ENCODE measurements at places on chromosomes 4 and X. TPM values are rescaled to one million over a fixed set of nuclear protein-coding genes. Genes with fewer than 3 reads are reported as not detected.

- DNase-seq, result no peak
These were observed 196.6 kb upstream of the ETNPPL start for GRCh38 chr4:108959491-108959890.

- no peak for DNase-seq
These were observed 8.7 kb downstream of the SHROOM4 start for GRCh38 chrX:50805276-50805675.

- DNase-seq, result no peak
These were observed 213.5 kb downstream of the CBR4 start for GRCh38 chr4:168796362-168797106.

GRCh38 chrX:27399146-27399456 lies 64.0 kb downstream of the PPP4R3C start:
- no peak for DNase-seq

- no peak for DNase-seq
These were observed 25.9 kb downstream of the FRAS1 start for GRCh38 chr4:78083035-78083434.

AWAT2 gene
- not detected for total RNA-seq

POU3F4 gene
- total RNA-seq, result not detected

TRO gene
- total RNA-seq, result 4.0 TPM

DNA sequence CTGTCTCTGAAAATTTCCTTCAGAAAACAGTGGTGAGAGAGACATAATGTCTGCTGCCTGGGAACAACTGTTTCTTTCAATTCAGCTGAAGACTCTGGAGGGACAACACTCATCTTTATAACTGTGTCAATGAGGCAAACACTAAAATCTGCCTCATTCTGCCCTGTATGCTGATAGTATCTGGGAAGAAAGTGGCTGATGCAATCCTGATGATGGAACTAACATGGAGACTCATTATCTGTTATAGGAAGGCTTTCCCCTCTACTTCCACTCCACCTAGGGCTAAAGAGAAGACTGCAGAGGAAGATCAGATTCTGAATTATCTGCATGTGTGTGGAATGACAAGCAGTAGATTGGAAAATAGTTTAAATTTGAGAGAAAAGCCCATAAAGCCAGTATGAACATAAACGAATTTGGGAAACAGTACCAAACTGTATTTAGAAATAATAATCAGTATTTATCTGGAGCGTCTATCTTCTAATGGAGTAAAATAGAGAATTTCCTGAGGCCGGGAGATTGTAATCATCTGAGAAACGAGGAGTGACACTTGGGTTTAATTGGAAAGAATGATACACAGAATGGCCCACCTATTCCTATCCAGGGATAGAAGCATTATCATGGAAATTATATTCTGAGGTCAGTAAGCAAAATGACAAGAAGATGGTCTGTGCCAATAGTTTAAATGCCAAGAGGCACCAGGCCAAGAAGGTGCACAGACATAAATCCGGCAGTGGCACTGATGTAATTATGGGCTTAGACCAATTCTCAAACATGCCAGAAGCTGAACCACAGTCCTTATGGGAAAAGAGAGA lies 85.4 kb downstream of the SHISA3 start:
- no peak for DNase-seq

DNA sequence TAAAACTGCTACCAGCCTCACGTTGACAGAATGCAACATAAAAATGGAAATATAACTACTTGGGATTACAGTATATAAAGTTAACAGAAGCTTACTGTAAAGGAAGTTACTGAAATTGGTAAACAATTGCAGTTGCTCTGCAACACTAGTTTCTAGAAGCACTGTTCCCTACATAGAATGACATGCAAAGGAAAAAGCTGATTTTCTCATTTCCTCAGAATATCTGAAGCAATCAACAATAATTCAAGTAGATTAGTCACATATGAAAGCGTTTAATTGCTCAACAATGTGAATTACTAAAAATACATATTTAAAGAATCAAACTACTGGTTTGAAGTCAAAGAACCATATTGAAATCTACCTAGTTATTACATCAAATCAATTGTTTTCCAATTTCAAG lies 31.8 kb downstream of the PDGFC start:
- DNase-seq, result no peak

- DNase-seq, result no peak
These were observed 20.1 kb downstream of the ADRA2C start for GRCh38 chr4:3786196-3786869.

CDKL5 gene
- 5.5 TPM for total RNA-seq

TMPRSS11A gene
- total RNA-seq, result not detected

SLC2A9 gene
- 3.0 TPM for total RNA-seq

TEX11 gene
- not detected for total RNA-seq

- DNase-seq, result no peak
These were observed 19.8 kb upstream of the MANBA start for GRCh38 chr4:102780476-102781144.

DNA sequence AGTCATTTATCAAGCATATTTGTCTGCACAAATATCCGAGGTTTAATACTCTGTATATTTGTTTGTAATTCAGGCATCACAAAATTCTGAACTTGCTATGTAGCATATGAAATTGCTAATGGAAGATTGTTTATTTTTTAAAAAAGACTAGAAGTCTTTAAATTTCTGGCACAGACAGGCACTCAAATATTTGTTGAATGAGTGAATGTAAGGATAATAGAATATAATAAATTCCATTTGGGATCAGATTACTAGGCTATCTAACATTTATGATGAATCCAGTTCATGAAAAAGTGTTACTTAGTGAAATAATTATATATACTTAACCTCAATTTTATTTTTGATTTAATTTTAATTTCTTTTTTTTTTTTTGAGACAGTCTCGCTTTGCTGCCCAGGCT lies 30.4 kb upstream of the TEC start:
- no peak for DNase-seq

KCNIP4 gene
- not detected for total RNA-seq

DNA sequence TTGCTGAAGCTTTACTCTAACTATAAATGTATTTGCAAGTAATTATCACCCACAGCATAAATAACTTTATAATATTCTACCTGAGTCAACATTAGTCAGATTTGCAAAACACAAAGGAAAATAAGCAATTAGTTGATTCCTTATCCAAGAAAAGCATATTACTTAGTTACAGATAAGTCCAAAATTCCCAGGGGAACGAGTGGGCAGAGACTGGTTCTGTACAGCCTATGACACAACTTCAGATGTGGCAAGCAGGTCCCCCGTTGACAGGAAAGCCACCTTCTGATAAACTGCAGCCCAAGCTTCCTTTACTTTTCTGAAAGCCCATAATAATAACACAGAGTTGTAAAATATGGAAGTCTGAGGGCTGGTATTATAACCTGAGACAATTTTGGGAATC lies 62.4 kb upstream of the NDP start:
- no peak for DNase-seq

PTPN13 gene
- total RNA-seq, result not detected

DNA sequence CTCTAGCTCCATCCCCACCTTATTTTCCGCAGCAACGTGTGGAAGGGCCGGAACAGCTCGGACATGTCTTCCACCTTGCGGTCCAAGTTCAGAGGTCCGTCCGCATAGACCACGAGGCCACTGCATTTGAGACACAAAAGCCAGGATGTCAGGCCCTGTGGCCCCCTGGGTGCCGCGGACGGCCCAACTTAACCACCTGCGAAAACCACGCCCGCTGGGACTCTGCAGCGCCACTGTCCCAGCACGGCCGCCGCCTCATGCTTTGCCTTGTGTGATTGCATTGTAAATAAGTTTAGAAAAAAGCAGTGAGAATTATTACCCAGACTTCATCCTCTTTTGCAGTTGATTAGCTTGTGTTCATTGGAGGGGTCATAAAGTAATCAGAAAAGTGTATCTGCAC lies 58.2 kb upstream of the MXD4 start:
- DNase-seq, result no peak

- no peak for DNase-seq
These were observed 78.5 kb upstream of the PDHA2 start for GRCh38 chr4:95761426-95761825.

PAPSS1 gene
- total RNA-seq, result 17.3 TPM

- no peak for DNase-seq
These were observed 91.7 kb downstream of the SLC10A6 start for GRCh38 chr4:86757468-86757867.

PROM1 gene
- not detected for total RNA-seq

TSPAN6 gene
- 2.8 TPM for total RNA-seq

GRCh38 chrX:115494161-115494560 lies 66.8 kb upstream of the PLS3 start:
- no peak for DNase-seq

Measured in naive thymus-derived CD8-positive, alpha-beta T cell (primary cell).